CD8-positive, alpha-beta memory T cell (primary cell): ENCODE measurements at places on chromosomes 11 and 22. TPM values are rescaled to one million over a fixed set of nuclear protein-coding genes. Genes with fewer than 3 reads are reported as not detected.

DNA sequence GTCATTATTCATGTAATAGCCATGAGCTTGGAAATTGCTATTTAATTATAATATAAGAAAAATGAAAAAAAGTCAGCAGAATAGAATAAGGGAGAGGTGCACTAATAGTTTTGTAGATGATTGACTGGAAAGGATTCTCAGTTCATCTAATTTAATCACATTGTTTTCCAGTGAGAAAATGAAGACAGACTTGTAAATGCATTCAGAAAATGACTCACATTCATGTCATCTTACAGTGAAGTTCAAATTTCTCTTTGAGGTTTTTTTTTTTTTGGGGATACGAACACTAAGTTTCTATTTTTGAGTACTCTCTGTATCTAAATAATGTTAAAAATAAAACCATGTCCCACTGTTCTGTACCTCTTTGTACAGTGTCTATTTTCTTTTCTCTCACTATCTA, 18.5 kb upstream of the OR4A16 start:
- DNase-seq, result no peak

DNA sequence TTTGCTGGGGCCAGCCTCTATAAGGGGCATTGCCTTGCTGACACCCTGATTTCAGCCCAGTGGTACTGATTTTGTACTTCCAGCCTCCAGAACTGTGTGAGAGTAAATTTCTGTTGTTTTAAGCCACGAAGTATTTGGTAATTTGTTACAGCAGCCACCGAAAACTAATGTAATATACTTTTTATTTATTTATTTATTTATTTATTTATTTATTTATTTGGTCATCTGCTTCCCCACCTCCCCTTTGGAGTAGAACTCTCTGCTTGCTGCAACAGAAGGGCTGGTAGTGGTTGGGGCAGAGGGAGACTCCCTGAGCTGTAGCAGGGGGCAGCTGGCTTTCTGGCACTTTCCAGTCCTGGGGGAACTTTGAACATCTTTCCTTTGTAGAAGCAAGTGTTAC, 128.4 kb upstream of the RAG2 start:
- no peak for DNase-seq

DNA sequence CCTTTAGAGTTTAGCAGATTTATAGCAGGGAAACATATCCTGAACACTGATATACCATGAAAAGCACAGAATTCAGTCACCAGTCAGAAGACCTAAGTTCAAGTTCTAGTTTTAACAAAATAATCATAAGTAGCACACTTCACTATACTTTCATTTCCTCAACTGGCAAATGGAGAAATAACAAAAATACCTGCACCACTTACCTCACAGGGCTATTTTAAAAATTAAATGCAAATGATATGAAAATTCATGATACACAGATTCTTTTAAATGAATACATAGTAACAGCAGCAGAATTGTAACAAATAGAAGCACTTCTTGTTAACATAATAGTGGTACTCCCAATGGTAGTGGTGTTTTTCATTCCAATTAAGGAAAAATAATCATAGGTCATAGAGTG, 139.0 kb downstream of the FCHSD2 start:
- DNase-seq, result no peak

- DNase-seq, result no peak
Measured at GRCh38 chr11:65863889-65864705, 3.9 kb downstream of the MUS81 start.

- DNase-seq, result no peak
Measured at GRCh38 chr11:12854829-12855228, 154.3 kb upstream of the RASSF10 start.

DNA sequence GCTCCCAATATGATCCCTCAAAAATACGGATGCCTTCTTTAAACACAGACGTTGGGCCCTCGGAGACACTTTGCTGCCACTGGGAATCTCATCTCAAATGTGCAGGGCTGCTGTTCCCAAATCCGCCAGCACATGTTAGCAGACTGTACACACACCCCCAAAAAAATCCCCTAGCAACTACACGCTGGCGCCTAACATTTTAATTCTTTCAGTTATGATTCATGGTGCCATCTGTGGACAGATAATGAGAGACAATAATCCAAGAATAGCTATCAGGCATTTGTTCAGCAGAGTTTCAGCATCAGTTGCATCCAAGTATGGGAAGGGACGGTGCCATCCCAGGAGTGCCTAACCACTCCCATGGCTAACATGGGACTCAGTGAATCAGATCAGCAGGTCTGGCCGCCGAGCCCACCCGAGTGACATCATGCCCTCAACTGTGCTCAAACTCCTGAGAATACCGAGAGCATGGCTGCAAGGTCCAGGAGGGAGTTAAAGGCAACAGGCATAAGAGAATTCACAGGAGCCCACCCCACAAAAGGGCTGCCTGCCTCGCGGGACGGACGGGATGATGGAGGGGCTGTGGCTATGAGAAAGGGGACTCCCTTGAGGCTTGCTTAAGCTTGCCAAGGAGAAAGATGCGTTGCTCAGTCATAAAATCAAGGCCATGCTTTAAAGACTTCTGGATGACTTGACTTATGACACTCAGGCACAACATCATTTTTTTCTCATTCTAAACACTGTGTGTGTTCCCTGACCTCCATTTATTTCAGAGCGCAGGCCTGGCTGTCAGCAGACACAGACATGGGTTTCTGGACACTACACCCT, 337.0 kb downstream of the SHANK2 start:
- DNase-seq, result no peak

DNA sequence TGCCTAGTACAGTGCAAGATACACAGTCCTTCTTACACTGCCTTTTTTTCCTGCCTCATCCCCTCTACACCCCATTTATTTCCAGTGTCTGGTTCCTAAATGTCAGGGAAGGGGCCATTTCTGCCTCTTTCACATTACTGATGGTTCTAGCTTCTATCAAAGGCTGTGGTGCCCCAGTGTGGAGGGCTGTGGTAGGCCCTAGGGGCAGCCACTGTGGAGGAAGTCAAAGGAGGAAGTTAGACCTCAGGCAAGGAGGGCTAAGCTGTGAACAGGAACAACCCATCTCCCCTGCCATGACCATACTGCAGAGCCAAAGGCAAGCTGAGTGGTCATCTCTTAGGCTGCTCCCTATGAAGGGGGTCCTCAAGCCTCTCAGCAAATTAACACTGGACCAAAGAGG, 81.9 kb upstream of the CRTAM start:
- DNase-seq, result peak; percentile 80

DNA sequence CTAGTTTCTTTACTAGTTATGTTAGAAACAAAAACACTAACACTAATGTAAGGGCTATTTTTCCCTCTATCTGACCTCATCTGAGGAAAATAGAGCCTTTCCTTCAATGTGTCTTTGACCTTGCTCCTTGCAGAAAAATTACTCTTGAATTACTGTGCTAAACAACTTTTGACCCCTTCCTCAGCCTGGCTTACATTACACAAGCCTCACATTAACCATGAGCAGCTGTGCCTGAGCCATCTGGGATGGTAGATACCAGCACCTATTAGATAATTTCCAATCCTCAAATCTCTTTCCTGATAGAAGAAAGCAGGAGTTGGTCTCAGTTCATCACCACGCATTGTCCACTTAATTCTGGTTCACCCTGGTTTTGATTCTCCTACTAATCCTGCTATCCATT, 134.4 kb upstream of the NCAM1 start:
- DNase-seq, result no peak

DNA sequence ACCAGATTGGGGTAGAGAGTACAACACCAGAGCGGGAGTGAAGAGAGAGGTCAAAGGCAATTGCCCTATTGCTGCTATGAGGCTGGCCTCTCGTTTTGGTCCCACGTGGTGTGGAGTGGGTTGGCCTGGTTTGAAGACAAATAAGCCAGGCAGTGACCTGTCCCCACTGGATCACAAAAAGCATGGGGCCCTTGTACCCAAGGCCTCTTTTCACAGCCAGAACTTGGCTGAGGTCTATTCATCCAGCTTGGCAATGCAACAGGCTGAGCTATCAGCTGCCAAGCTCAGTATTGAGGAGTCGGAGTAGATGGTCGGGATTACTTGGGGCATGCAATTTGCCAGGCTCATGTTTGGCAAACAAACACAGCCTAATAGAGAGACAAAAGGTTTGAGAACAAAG, 19.2 kb upstream of the GALNT18 start:
- no peak for DNase-seq

Gene E2F8
- 16.5 TPM for total RNA-seq

- DNase-seq, result no peak
Measured at GRCh38 chr11:6586434-6587359, 16.7 kb downstream of the RRP8 start.

Gene NECTIN1
- 3.8 TPM for total RNA-seq

DNA sequence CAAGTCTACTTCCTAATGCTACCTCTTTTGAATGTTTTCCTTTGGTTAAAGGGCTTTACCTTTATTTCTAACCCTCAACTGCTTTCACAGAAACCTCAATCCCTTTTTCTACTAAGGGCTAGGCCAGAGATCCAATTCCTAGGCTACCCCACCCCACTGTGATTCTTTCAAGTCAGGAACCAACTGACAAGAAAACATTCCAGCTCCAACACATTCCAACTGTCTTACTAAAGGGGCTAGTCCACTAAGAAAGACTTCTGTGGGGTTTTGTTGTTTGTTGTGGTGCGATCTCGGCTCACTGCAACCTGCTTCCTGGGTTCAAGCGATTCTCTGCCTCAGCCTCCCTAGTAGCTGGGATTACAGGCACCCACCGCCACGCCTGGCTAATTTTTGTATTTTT, 151.3 kb downstream of the APOL5 start:
- DNase-seq, result no peak

- no peak for DNase-seq
Measured at GRCh38 chr11:79920480-79920879, 479.6 kb upstream of the TENM4 start.
